ENCODE measurements at places on chromosomes 12 and 14.
A peak's percentile ranks its signal among the peaks of the same experiment; 100 is the strongest.

DNA sequence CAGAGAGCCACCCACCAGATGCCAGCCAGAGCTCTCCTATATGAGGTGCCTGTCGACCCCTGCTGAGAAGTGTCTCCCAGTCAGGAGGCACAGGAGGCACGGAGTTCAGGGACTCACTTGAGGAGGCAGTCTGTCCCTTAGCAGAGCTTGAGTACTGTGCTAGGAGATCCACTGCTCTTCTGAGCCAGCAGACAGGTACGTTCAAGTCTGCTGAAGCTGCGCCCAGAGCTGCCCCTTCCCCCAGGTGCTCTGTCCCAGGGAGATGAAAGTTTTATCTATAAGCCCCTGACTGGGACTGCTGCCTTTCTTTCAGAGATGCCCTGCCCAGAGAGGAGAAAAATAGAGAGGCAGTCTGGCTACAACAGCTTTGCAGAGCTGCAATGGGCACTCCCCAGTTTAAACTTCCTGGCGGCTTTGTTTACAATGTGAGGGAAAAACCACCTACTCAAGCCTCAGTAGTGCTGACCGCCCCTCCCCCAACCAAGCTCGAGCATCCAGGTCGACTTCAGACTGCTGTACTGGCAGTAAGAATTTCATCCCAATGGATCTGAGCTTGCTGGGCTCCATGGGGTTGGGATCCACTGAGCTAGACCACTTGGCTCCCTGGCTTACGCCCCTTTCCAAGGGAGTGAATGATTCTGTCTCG is 146.7 kb upstream of the USP15 start:
- no peak for DNase-seq

GRCh38 chr14:99793213-99794150 is at the start of gene EML1:
EML1 (plus strand) TSS chr14:99793413; CDS start chr14:99793477, 64 bp downstream.
- peak; percentile 71 for DNase-seq

- DNase-seq, result no peak
These were observed 32.7 kb downstream of the CACNA2D4 start for GRCh38 chr12:1885599-1886245.

DNA sequence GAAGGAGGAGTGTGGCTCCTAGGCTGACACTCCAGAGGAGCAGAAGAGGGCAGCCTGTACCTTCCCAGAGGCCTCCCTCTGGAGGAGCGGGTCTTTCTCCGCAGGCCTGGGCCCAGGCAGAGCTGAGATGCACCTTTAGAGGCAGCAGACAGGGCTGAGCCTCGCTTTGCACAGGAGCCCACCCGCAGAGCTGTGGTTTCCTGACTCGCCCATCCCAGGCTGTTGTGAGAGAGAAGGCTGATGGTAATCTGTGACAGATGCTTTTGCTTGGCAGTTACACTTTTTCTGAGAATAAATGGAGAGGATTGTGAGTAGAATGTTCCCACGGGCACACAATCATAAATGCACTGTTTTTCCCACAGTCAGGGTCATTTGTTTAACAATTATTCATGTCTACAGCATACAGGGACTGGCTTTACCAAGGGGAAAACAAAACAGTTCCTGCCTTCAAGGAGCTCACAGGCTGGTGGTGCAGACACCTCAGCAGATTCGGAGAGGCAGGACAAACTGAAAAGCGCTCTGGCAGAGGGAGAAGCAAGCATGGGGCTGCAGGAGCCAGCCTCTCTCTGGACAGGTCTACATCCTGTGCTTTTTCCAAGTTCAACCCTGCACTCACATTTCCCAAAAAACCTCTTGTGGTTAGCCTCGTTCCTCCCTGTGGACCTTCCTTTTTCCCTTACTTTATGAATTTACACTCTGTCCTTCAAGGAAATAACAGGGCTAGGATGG is 13.9 kb downstream of the EVL start:
- peak; percentile 87 for DNase-seq

DNA sequence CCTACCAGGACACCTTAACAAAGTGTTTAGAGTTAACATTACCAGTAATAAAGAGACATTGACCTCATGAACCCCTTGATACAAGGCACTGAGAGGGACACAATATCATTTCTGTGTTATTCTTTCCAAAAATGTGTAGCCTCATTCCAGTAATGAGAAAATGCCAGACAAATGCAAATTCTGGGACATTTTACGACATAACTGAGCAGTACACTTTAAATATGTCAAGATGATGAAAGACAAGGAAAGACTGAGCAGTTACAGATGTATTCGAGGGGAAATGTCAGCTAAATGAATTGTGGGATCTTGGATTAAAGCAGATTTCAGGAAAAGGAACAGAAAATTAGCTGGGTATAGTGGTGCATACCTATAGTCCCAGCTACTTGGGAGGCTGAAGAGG is 255.6 kb downstream of the ERC1 start:
- DNase-seq, result no peak

DNA sequence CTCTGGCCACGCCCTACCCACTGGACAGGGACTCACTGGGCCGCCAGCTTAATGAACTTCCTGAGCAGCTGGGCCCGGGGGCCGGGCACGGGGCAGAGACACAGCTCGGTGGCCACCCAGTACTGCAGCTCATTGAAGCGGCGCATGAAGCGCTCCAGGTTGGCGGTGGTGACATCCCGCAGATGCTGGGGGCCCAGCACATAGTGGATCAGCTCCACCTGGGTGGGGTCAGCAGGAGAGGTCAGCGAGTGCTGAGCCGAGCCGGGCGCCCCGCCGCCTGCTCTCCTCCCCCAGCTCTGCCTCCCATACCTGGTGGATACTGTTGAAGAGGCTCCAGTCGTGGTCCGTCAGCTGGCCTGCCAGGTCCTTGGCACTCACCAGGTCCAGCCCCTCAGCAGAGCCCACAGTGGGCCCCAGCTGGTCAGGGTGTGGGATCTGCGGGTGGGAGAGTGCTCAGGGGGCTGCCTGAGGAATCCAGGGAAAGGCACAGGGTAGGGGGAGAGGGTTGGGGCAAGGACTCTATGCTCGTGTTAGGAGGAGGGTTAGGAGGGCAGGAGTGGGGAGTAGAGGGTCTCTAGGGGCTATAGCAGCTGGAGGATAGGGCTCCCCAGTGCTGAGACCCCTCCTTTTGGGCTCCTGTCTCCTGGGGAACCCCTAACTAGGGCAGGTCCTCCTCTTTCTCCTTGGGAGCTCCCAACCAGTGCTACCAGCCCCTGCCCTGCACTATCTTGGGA is 15.5 kb upstream of the ENDOU start:
- peak; percentile 15 for DNase-seq

GRCh38 chr12:40336573-40337199 is 111.9 kb downstream of the LRRK2 start:
- DNase-seq, result no peak

GRCh38 chr12:122740351-122740750 is 9.7 kb upstream of the HCAR1 start:
- DNase-seq, result no peak
